ENCODE measurements at places on chromosomes 7 and 10.

DNA sequence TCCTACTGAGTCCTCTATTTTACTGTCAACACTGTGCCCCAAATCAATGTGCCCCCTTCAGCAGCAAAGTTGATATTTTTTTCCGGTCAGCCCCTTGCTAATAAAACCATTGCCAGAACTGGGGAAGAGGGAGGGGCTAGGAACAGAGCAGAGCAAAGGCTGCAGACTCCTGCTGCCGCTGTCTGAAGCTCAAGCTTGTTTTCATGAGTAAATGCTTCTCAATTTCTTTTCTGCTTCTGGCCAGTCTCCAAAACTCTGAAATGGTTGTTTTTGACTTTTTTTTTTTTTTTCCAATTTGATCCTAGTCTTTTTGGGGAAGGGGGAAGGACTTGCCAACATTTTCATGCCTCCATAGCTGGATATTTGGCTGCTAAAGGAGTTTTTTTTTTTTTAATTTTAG is 26.7 kb upstream of the PROSER2 start:
- no peak for DNase-seq

- no peak for DNase-seq
Measured at GRCh38 chr7:113797420-113798010, 121.3 kb downstream of the PPP1R3A start.

DNA sequence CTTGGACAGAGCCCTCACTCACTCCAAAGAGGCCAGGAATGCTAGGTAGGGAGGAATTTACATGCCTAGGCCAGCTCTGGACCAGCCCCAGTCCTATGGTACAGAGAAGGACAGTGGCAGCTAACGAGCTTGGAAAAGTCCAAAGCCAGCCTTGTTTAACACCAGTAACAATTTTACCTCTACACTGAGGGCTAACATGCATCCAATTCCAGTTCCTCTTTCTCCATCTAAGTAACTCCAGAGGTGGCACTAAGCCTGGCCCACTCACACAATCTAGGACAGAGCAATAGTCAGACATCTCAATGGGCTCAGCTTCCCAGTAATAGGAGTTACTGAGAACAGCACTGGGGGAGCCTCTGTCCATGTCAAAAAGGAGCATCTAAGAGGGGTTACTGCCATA is 5.7 kb upstream of the LCOR start:
- DNase-seq, result no peak

- no peak for DNase-seq
Measured at GRCh38 chr7:99252166-99252895, 20.3 kb upstream of the MYH16 start.

- no peak for DNase-seq
Measured at GRCh38 chr7:24769014-24769830, 12.0 kb upstream of the GSDME start.
